Hematopoietic multipotent progenitor cell treated with erythropoietin and hydrocortisone succinate and interleukin-3 and kit ligand, for 8 days (in vitro differentiated cells): ENCODE measurements at places on chromosomes 12 and 14.

- no peak for DNase-seq
Measured at GRCh38 chr12:90741611-90742010, 213.4 kb downstream of the CCER1 start.

DNA sequence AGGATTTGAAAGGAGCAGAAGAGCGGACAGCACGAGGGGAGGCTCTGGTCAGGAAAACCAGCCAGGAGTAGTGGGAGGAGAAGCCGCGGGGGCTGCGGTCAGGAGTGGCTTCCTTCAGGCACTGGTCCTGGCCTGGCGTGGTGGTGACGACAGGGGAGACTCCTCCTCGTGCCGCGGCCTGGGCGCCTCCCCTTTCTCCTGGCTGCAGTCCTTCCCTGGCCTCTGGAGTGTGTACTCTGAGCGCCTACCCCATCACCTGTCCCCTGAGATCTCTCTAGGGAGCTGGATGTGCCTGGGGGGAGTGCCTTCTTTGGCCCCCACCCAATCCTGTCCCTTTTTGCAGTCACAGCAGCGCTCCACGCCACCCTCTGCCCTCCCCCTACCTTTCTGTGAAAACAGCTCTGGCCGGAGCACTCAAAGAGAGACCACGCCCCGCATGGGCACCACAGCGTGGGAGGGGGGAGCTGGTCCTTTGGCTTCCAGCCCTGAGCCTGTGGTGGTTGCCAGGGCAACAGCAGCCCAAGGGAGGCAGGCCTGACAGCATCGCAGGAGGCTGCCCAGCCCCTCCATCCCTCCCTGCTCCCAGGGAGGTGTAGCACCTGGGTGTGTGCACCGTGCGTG lies 125.9 kb downstream of the CALM1 start:
- DNase-seq, result no peak

DNA sequence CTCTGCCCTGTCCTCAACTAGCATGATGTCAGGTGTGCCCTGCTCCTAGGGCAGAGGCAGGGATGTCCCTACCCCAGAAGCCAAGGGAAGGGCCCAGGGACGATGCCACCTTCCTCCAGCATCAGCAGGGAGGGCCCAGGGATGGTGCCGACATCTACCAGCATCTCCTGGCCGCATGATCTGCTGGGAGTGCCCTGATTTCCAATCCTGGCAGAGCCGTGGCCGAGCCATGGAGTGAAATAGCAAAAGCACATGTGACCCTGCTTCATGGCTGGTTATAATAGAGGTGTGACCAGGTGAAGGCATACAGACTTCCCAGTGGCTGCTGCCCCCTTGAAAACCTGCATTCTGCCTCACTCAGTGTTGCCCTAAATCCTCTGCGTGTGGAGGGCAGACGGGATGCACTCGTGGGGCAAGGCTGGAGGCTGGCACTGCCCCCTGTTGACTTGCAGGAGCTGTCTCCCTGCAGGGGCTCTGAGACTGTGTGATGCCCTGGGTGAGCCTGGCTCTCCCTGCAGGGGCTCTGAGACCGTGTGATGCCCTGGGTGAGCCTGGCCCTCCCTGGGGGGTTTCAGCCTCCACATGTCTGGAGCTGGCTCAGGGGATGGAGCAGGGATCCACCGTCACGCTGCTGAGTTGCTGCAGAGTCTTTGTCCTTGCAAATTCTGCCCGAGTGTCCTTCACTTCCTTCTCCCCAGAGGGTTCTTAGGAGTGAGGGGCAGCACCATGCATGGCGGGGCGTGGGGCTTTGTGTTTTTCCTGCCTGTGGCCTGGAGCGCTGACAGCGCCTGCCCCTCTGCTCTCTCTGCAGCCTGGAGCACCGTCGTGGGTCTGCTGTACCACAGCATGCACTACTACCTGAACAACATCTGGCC lies 51.7 kb downstream of the ADGRD1 start:
- no peak for DNase-seq

- DNase-seq, result no peak
Measured at GRCh38 chr14:33693237-33693636, 257.6 kb downstream of the EGLN3 start.

- DNase-seq, result no peak
Measured at GRCh38 chr12:66365718-66366490, 63.6 kb downstream of the HELB start.

DNA sequence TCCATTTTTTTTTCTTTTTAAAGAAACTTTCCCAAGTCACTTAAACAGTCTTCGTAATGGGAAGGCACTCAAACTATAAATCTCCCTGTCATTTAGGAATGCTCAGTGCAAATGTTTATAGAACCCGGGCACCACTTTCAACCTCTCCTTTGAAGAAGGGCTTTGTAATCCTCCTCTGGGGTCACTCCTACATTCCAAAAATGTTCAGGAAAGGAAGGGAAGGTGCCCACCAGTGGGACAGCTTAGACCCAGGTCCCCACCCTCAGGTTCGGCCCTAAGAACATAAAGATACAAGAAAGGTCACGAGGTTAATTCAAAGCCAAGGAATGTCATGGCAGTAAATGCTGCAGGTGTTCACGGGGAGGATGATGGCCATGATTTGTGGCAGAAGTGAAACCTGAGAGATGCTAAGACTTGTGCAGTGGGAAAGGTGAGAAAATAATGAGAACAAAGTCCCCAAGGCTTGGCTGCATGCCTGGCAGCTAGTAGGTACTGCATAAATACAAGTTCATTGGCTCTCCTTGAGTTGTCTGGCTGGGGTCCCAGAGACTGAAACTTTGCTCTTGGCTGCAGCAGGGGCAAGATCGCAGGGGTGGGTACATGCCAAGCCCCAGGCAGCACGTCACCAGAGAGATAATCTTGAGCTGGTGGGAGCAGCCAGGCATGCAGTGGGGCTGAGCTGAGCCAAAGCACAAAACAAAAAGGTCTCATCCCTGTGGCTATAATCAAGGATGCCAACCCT lies 21.1 kb downstream of the KRT18 start:
- DNase-seq, result no peak

DNA sequence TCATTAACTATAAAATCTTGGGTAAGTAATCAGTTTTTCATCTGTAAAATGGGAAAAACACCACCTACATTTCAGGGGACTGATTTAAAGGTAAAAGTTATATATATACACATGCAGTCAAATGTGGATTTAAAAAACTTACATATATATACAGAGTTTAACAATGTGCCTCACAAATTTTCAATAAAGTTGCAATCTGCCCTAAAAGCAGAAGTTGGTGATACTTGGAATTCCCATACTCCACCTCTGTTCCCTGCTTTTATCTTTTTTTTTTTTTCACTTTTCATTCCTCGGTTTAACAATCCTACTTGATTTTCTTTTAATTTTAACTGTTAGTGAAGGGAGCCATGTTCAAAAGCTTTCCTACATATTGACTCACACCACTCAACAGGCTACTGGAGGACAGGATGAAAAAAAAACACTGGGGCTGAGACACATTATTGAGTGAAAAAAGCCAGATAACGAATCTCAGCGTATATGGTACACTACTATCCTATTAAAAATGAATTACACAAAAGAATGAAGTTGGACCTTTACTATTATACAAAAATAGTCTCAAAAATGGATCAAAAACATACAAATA lies 24.3 kb downstream of the SPPL3 start:
- no peak for DNase-seq

DNA sequence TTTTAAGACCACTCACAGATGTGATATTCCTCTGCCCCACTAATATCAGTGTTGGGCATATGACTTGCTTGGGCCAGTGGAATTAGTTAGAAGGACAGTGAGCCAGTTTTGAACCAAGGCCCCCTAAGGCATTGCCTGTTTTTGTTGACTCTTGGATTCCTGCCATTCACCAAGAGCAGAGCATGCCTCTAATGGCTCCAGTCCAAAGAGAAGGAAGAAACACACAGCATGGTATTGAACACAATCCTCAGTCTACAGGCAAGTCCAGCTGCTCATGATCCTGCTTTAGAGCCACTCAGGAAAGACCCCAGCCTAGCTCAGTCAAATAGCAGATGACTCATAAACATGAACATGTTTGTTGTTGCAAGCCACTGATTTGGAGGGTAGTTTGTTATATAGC lies 1201.5 kb downstream of the BCL11B start:
- no peak for DNase-seq

GRCh38 chr12:94714378-94715114 lies 64.2 kb upstream of the TMCC3 start:
- DNase-seq, result no peak

- DNase-seq, result no peak
Measured at GRCh38 chr12:20017802-20018201, 350.5 kb upstream of the PDE3A start.

DNA sequence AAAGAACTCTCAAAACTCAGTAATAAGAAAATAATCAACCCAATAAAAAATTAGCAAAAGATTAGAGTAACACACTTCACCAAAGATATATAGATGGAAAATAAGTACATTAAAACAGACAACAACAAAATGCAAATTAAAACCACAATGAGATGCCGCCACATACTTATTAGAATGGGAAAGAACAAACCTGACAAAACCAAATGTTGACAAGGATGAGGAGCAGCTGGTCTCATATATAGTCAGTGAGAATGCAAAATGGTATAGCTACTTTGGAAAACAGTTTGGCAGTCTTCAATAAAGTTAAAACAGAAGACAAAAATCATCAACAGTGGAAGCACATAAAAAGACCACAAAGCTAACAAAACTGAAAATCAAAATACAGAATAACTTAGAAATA lies 29.1 kb downstream of the CRY1 start:
- no peak for DNase-seq

DNA sequence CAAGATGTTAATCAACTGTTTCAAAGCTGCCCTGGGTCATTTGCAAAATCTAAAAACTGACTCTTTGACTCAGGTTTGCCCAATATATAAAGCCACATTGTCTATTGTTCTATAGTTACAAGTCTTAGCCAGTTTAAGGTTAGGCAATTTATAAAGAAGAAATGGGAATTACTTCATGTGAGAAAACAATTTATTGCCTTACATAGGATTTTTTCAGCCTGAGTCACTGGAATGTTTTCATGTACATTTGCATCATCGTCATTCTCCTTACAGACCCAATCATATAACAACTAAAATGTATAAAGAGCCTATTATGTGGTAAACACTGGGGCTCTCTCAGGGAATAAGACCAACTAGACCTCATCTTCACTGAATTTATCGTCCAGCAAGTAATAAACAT lies 100.3 kb upstream of the PLEKHG7 start:
- no peak for DNase-seq

DNA sequence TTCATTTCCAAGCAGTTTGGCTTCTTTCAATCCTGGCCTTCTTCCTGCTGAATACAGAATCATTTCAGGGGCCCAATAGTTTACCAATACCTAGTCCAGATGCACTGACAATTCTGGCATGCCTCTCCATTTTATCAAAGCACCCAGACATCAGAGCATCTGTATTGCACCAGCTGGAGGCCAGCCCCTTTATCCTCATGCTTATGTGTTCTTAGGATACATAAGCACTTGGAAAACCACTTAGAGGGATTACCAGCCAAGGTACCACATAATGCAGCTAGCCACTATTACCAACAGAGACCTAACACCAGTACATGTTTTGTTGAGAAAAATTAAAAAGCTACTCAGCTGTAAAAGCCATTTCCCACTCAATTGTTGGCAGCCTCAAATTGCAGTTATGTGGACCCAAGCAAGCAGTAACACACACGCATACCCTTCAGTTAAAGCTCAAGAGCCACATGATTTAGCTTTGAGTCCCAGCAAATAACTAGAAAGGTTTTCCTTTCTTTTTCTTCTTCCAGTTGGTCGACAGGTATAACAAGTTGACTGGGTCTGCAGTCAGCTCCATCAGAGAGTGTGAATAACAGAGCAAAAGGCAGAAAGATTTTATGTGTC lies 263.8 kb downstream of the DIO2 start:
- DNase-seq, result no peak

- DNase-seq, result no peak
Measured at GRCh38 chr14:102008891-102009290, 44.5 kb downstream of the DYNC1H1 start.

DNA sequence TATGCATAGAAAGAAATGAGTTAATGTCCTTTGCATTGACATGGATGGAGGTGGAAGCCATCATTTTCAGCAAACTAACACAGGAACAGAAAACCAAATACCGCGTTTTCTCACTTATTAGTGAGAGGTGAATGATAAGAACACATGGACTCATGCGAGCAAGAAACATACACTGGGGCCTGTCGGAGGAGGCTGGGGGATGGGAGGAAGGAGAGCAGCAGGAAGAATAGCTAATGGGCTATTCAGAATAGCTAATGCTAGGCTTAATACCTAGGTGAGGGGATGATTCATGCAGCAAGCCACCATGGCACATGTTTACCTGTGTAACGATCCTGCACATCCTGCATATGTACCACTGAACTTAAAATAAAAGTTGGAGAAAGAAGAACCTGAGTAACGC lies 29.1 kb upstream of the SYT1 start:
- DNase-seq, result no peak

- DNase-seq, result no peak
Measured at GRCh38 chr12:19910681-19911080, 457.7 kb upstream of the PDE3A start.

DNA sequence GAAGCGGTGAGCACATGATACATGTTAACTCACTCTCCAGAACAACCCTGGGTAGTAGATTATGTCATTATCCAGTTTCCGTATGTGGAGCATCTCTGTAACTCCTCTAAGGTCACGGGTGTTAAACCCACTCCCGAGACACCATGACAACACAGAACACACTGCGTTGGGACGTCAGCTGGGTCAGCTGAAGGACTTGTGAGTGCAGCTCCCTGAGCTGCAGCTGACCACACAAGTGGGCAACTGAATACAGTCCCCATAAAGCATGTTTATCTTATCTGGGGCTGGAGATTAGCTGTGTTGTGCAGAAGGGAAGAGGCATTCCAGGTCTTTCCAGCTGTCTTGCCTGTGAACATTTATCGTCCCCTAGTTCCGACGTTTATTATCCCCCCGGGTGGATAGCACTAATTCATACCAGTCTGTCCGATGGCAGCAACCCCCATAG lies 211.5 kb downstream of the CHST11 start:
- DNase-seq, result no peak

DNA sequence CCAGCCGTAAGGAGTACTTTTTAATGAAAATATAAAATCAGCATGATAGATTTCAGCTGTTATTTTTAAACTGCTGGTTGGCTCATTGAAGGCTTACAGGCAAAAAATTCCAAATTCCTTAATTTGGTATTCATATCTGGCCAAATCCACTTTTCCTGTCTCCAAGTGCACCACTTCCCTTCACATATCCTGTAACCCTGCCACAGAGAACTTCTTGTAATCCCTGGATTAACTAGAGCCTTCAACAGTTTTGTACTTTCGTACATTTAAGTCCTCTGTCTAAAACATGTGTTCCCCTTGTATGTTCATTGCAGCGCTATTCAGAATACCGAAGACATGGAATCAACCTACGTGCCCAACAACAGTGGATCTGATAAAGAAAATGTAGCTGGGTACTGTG lies 9.6 kb downstream of the PUS7L start:
- no peak for DNase-seq

GRCh38 chr12:64625243-64626077 lies 15.2 kb downstream of the RASSF3 start:
- peak; percentile 83 for DNase-seq

DNA sequence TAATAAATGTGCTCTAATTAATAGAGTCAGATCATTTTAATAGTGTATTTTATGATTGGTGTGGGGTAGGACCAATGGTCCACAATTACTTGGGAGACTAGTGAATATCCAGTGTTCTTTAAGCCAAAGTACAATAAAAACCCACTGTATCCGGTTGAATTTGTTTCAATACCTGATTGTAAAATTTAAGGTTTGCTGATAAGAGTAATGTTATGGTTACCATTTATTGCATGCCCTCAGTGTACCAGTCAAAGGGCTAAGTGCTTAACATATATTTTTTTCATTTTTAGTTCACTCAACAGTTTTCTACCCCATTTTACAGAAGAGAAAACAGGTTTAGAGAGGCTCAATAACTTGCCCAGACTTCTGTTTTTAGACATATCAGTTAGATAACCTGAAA lies 97.9 kb upstream of the ATF1 start:
- no peak for DNase-seq

- DNase-seq, result no peak
Measured at GRCh38 chr12:10307630-10308029, at the start of gene KLRD1. TSS of gene KLRD1 (plus strand) at chr12:10307870. CDS start at chr12:10308078, 208 bp downstream.
